ENCODE measurements at places on chromosomes 7 and 10. TPM values are rescaled to one million over a fixed set of nuclear protein-coding genes. Genes with fewer than 3 reads are reported as not detected.

DNA sequence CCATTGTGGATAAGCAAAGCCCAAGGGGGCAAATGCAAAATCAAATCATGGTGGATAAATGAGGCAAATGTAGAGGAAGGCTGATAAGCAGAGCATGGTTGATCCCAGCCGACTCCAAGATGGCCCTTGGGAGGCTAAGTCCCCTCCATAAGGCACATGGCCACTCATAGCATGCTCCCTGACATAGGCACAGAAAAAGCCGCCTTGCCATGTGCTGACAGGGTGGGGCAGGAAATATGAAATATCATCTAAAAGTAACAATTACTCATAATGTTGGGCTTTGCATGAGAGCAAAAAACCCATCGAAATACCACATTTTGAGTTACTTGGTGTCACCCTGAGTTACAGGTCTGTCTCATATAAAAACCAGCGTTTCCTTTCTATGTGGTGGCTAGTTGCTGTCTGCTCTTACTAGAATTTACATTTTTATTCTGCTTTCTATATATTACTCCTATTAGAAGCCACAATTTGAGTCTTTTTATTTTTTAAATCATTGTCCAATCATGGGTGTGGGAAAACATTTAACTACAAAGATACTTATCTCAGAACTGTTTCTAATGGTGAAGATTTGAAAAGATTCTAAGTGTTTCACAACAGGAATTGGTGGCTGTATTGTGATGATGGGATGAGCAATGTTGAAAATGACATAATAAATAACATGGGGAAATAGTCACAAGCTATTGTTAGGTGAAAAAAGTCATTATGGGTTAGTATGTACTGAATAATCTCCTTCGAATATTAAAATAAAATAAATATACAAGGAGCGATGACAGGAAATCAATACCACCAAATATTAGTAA lies 102.7 kb downstream of the CUBN start:
- peak; percentile 66 for DNase-seq

DNA sequence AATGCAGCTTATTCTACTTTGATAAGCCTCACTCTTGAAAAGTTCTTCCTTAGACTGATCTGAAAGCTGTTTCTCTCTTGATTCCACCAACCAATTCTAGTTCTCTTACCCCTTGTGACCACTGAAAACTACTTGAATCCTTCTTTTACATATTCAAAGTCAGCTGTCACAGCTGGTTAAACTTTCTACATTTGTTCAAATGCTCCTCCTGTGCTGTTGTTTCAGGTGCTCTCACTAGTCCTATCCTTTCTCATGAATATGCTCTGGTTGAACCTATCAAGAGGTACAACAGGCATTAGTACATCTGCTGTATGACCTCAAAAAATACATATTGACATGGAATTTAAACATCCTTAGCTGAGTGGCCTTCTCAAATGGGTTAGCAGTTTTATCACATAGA lies 91.5 kb downstream of the MYO3A start:
- no peak for DNase-seq

The ACSL5 gene
- total RNA-seq, result 3.2 TPM

DNA sequence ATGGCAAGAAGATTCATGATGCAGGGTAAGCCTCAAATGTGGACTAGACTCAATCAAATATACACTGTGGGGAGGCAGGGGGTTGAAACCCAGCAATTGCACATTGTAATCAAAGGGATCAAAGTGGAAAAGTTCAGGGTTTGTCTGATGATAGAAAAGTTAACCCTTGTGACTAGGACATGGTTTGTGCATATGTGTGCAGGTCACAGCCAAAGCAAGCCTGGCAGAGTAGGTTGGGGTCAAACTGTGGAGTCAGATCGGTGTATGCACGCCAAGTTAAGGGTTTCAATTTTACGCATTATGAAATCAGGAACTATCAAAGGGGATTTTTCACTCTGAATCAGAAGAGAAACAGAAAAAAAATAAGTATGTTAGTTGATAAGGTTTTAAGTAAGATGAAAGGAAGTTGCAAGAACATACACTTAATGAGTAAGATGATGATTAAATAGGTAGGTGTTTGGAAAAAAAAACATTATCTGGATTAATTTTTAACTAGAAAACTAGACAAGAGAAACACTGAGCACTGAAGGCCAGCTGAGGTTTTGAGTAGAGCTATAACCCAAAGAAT lies 188.3 kb downstream of the DGKB start:
- DNase-seq, result no peak

The GTPBP4 gene
- total RNA-seq, result 71.3 TPM

The VSTM4 gene
- total RNA-seq, result 1.7 TPM

The TMEM140 gene
- total RNA-seq, result not detected

The LRGUK gene
- not detected for total RNA-seq

DNA sequence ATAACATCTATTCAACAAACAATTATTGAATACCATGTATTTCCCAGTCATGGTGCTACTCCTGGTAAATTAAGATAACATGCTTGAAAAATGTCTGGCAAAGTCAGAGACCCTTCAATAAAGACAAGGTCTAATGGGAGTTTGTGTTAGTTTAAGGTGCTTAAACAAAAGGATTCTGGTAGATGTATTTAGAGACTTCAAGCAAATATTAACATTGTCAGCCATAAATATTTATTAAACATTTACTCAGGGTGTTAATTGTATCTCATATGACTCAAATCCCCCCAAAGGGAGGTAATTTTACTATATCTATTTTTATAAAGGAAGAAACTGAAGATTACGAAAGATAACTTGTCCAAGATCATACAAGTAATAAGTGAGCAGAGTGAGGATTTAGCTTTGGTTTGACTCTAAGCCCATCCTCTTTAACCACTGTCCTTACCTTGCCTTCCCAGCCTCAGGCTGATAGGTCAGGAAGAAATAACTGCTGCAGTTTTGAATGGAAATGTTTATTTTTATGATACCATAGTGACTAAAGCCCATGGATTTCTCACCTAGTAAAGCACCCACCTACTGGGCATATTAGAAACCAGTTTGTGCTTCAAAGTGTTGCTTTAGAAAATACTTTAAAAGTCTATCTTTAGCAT lies 215.4 kb downstream of the COBL start:
- no peak for DNase-seq

DNA sequence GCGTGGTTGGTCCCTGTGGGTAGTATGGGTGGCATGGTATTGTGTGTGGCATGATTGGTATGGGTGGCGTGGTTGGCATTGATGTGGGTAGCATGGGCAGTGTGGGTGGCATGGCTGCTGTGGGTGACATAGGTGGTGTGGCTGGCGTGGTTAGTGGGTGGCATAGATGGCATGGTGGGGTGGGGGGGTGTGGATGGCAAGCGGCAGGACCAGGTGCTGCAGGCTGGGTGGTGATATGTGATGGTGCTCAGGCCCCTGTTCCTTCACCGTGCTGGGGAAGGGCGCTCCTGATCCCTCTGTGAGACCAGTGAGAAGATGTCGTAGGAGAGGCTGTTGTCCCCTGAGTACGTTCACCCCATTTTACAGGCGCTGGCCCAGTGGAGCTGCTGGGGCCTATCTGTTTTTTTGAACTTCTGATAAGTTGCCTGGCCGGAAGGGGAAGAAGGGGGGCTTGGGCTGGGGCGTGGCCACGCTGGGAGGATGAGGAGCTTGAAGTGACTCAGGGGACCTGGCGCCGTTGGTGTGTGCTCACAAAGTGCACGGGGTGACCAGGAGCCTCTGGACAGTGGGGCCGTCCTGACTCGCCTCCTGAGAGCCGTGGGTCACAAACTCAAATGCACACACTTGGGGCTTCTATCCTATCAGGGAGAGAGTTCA lies 17.5 kb downstream of the INPP5A start:
- DNase-seq, result no peak

GRCh38 chr7:133059263-133059662 lies 22.6 kb downstream of the CHCHD3 start:
- DNase-seq, result no peak

GRCh38 chr10:30422981-30423654 lies 10.9 kb upstream of the MAP3K8 start:
- DNase-seq, result peak; percentile 90

- DNase-seq, result no peak
Observed at GRCh38 chr7:157487046-157487770, 150.4 kb downstream of the DNAJB6 start.

- no peak for DNase-seq
Observed at GRCh38 chr10:56142092-56142728, 218.8 kb downstream of the ZWINT start.

The SPDYE5 gene
- not detected for total RNA-seq

- DNase-seq, result no peak
Observed at GRCh38 chr10:47413531-47414226, 29.6 kb upstream of the ZNF488 start.

DNA sequence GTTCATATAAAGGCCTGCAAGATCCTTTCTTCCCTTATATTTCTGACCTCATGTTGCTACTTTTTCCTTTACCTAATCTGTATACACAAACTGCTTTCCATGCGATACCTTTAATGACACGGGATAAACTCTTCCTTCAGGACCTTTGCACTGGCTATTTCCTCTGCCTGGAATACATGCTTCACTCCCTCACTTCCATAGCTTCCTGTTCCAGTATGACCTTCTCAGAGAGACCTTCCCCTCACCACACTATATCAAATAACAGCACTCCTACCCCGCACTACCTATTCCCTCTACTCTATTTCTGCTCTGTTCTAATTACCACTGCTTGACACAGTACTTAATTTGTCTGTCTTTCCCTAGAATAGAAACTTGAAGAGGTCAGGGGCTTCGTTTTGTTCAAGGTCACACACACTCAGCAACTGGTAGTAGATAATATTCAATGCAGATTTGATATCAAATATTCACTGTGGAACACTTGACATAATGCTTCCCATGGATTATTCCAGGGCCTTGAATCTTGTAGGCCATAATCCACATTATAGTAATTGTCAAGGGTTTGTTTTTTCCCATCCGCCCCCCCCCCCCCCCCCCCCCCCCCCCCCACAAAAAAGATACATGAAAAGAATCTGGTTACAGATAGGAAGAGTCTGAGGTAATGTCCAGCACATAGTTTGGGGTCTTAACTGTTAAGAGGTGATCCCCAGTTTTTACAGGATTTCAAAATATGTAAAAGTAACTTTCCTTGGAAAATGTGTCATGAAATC lies 11.1 kb downstream of the SYPL1 start:
- DNase-seq, result no peak

The ANKRD2 gene
- not detected for total RNA-seq
